Suppressor macrophage (primary cell): ENCODE measurements at places on chromosomes 5 and 9.
A peak's percentile ranks its signal among the peaks of the same experiment; 100 is the strongest.

DNA sequence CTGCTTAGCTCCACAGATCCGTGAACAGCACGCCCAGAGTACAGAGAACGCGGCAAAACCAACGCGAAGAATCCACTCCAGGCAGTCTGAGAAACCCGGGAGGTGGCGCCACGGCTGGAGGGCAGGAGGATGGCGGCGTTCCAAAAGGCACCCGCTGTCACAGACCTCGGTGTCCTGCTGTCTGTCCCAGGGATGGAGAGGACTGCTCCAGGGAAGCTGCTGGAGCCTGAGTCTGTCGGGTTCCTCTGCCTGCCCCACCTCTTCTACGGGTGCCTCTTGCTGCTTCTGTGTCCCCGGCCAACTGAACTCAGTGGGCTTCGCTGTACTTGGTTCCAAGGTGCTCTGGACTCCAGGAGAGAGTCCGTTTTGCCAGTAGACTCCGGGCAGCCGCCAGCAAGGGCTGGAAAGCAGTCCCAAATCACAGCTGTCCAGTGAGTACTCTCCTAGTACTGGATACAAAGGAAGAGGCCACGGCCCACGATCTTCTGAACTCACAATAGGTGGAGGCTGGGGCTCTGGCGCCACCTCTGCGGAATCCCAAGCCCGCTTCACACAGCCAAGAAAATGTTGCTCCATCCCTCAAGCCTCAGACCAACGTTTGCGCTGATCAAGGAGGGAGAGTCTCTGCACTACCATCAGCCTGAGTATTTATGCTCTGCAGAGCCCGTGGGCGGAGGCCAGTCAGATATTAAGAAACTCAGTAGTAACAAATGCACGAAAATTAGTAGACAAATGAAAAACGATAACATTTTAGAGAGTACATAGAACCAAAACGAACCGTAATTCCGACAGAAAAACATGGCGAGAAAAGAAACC lies 440 bp downstream of the ANXA2R start:
- peak; percentile 78 for DNase-seq

DNA sequence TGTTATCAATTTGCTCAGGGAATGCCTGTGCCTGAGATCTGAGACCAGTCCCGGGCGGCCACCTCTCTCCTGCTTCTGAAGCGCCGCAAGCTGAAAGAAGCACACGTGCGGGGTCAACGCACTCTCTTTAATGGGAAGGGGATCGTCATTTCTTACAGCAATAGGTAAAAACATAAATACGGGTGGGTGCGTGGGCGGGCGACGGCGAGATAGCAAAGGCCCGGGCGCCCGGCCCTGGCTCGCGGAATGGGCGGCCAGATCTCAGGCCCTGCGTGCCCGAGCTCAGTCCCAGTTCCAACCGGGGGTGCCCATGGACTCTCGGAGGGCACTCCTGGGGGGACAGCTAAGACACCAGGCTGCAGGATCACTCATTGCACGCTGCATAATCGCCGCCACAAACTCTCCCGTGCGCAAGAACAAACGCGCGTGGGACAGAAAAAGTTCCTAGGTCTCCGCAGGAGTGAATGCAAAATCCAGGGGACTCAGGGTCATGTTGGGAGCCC lies 3.0 kb downstream of the NKX2-5 start:
- DNase-seq = no peak

DNA sequence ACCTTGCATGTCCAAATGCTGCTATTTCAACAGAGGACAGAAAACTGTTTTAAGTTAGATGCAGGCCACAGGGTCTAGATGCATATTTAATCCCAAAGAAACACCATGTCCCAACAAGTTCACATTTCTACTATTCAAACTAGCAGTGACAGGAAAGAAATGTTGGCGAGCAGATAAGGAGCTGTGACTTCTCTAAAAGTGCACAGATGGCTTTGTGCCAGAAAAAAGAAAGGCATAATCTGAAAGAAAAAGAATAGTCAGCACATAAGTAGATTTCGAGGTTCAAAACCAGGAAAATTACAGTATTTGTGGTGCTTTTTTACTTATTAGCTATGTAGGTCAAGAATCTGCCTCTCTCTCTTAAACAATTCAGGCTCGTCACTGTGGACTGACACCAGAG lies 178.3 kb downstream of the DNAH5 start:
- DNase-seq = no peak

DNA sequence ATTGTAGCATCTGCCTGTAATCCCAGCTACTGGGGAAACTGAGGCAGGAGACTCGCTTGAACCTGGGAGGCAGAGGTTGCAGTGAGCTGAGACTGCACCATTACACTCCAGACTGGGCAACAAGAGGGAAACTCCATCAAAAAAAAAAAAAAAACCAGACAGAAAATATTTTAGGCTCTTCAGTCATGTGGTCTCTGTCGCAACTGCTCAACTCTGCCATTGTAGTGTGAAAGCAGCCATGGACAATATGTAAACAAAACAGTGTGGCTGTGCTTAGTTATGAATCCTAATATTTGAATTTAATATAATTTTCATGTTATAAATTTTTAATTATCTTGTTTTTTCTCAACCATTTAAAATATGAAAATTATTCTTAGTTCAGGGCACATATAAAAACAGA lies 38.4 kb downstream of the ZFAND5 start:
- peak; percentile 70 for DNase-seq

DNA sequence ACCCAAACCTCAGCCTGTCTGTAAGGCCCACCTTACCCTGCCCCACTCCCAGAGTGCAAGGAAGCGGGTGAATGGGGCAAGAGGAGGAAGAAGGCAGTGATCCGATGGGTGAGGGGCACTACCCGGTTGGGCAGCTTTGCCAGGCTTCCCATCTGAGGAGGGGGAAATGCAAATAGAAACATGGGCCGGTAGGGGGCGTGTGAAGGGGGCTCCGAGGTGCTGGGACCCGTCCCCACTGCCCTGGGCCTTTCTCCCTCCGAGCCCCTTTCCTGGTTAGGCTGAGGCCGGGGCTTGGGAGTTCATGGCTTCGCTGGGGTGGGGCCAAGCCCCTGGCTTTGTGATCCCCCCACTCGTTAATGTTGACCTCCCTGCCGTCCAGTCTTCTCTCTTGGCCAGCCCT lies 23.6 kb upstream of the MYORG start:
- no peak for DNase-seq

- no peak for DNase-seq
Observed at GRCh38 chr9:88905506-88905905, 85.8 kb upstream of the S1PR3 start.

- DNase-seq = no peak
Observed at GRCh38 chr5:131266370-131267060, 2.7 kb downstream of the CDC42SE2 start.

DNA sequence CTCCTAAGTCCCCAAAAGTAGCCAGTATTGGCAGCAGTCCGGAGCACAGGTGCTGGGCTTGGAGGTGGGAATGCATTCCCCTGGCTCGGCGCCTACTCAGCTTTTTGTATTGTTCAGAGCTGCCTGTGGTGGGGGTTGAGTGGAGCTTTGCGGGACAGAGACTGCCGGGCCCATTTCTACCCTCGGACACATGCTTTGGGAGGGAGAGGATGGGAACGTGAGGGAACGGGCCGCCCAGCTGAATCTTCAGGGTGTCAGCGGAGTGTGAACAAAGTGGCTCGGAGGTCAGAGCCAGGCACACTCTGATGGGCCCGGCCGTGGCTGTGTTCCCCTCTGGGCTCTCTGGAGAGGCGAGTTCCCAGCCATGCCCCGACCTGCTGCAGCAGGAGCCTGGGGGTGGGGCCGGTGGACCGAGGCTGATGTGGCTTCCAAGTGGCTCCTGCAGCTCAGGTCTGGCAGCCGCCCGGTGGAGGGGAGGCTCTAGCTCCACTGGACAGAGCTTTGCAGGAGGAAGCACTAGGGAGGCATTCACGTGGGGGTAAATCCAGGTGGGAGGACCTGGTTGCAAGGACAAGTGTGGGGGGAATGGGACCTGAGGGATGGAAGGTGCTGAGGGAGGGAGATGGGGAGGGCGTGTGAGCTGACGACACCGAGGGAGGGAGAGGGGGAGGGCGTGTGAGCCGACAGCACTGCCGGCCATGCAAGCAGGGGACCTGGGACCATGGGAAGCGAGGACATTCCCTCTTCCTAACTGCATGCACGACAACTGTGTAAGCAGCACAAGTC lies 31.1 kb upstream of the SLC6A3 start:
- no peak for DNase-seq

DNA sequence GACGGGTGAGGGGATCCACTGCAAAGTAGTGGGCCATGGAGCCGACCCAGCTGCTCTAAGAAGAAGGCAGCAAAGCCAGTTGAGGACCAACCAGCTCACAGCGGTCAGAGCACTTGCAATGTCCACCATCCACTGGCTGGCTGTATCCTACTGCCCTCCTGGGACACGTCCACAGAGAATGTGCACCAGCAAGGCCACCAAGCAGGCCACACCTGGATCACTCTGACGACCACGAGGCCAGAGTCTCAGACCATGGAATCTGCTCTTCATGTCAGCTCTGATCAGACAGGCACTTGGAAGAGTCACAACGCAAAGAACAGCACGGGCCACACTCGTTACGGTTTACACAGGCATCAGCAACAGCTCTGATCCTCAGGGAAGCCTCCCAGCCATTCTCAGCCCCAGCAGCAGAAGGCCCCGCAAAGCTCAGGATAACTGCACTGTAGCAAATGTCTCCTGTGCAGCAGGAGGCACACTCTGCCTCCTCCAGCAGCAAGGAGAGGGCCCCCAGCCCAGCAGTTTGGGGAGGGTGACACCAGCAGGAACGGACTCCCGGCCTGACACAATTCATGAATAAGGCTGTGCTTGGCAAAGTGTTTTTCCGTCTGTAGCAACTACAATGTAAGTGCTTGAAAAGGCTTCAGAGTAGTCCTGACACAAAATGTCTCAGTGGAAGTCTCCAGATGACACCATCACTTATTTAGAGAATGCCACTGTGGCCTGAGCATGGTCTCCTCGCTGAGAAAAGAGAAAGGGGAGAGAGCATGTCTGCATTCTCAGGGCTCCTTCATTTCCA lies 15.7 kb downstream of the SEMA4D start:
- no peak for DNase-seq

DNA sequence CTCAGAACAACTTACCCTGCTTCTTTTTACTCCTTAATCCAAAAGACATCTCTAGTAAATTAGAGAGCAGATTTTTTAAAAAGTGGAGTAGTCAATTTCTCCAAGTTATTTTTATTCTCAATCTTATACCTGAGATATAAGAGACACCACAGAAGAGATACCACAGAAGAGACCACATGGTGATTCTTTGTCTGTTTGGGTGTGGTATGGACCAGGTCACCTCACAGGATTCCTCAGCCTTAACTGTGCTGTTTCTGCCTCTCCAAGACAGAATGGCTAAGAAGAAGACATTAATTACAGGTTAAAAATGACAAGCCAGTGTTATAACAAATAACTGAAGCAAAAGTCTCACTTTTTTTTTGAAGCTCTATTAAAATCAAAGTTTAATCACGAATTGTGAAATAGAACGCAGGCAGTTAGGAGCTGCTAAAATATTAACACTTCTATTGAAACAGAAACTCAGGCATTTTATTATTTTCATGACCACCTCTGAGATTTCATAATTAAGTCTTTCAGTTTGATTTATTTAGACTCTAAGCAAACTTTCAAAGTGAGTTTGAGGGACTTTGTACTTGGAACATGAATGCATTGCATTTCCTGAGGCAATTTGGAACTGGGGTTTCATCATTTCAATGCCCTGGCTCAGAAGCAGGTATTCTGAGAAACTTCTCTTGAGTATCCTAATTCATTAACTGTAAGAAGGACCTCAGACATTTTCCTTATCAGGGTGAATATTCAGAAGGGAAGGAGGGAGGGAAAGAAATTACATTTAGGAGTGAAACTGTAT lies 280.7 kb downstream of the KCTD16 start:
- DNase-seq = no peak

DNA sequence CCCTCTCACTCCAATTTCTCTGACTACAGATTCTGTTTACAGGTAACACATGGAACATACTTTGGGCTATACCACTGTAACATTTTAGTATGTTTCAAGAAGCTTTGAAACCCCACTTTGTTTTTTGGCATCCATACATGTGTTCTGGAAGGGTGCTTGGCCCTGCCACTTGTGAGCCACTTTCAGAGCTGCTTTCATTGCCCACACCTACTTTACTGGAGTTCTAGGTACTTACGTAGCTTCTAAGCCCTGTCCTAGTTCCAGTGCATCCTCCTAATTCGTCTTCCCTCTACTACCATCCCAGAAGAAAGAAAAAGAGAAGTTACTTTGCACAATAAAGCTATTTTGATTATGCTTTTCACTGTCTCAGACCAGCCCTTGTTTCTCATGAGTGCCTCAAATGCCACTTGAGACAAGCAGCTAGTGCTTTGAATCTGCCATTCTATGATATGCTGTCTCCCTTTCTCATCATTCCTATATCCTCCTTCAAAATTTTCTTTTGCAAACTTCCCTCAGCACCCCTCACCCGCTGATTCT lies 26.5 kb upstream of the C5orf47 start:
- no peak for DNase-seq

- no peak for DNase-seq
Observed at GRCh38 chr5:171606414-171607024, 179.1 kb upstream of the SMIM23 start.

GRCh38 chr5:144462577-144462976 lies 291.9 kb downstream of the KCTD16 start:
- no peak for DNase-seq

DNA sequence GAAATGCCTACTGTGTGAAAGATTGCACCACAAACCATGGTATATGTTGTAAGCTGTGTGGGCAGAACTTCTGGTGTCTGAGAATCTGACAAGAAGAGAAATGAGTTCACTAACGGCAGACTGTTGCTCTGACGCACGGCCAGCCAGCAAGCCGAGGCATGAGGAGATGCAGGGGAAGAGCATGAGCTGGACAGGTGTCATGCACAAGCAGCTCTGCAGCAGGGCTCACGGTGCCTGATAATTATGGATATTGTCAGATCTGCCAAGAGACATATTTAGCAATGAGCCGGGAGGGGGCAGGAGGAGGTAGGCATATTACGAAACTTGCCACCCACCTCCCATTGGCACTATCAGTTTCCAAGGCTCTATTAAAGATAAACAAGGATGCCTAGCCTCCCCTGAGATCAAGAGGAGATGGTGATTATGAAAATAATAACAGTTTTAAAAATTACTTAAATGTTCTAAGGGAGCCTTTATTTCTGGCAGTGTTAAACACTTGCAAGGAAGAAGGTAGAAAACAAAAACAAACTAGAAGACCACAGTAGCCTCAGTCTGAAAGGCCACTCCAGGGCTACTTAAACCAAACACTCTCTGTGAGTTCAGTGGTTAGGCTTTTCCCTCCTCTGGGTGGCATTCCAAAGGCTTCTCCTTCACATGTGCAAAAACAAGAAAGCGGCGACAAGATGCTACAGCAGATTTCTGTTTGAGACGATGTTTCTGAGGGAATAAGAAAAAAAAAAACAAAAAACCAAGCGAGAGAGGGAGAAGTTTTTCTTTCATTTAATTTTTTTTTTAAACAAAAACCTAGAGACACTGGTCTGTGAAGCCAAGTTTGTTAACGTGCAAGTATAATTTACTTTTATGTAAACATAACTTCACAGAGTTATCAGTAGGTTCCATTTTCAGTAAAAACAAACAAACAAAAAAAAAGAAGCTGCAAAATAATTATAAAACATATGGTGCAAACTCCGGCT lies 339.5 kb downstream of the BNC2 start:
- DNase-seq = peak; percentile 25

- no peak for DNase-seq
Observed at GRCh38 chr5:149745212-149745942, 15.3 kb downstream of the PPARGC1B start.
